Astrocyte (in vitro differentiated cells and primary cell): ENCODE measurements at places on chromosomes 4 and X.
A peak's percentile ranks its signal among the peaks of the same experiment; 100 is the strongest.

- DNase-seq: no peak
These were observed 171.1 kb downstream of the PDGFRA start for GRCh38 chr4:54400188-54400587.

DNA sequence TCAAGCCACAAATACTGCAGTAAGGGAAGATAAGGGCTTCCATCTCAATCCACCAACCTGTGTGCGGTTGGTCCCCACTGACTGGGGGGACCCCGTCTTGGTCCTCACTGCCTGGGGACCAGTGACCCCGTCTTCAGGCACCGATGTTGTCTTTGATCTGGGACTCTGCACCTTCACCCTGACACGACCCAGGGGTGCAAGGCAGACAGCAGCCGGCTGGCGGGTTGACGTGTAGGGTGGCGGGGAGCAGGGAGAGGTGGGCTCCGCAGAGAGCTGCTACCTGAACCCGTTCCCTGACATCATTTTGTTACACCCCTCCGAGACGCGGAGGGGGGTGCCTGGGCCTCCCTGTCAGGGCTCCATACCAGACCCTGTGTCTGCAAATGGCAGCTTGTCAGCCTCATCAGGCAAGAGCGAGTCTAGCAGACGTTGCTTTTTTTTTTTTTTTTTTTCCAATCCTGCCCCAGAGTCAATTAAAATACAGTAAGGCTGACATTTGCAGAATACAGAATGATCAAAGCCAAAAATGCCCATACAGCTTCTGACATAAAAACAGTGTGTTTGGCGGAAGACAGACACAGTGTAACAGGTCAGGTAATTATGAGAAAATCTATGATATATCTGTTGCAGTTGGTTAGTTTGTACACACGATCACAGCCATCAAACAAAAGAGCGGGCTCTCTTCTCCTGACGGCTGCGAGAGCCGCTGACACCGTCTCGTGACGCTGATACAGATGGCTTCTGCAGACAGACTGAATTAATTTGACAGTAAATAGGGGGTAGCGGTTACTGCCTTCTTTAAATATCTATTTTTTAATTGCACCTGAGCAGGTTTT is 118.6 kb downstream of the CRLF2 start:
- no peak for DNase-seq

DNA sequence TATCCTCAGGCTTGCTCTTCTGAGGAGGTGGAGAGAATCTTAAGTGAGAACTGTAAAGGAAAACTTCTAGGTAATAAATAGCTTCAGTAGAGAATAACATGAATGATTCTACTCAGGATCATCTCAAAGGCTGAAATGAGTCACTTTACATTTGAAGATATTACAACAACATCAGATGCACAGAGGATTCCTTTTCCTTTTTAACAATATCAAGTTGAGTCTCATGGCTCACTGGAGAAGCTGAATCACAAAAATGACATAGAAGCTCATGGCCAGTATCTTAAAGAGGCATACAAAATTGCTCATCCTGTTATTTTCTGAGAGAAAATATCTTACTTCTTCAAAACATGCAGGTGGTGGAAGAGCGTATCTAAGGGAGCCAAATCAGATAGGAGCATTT is 72.5 kb upstream of the EMCN start:
- DNase-seq: no peak

GRCh38 chr4:82745173-82745842 is 53.3 kb downstream of the SCD5 start:
- DNase-seq: peak; percentile 88

- DNase-seq: no peak
These were observed 608.0 kb downstream of the TLL1 start for GRCh38 chr4:166481055-166481454.

- DNase-seq: no peak
These were observed 31.0 kb downstream of the MTHFD2L start for GRCh38 chr4:74188912-74189311.

GRCh38 chr4:630656-631055 is 5.3 kb downstream of the PDE6B start:
- no peak for DNase-seq

GRCh38 chr4:140111256-140111655 is 42.7 kb downstream of the MAML3 start:
- no peak for DNase-seq

- peak; percentile 44 for DNase-seq
These were observed 57.4 kb downstream of the TSC22D3 start for GRCh38 chrX:107718156-107718621.
